ENCODE measurements at places on chromosomes 16 and 17.

DNA sequence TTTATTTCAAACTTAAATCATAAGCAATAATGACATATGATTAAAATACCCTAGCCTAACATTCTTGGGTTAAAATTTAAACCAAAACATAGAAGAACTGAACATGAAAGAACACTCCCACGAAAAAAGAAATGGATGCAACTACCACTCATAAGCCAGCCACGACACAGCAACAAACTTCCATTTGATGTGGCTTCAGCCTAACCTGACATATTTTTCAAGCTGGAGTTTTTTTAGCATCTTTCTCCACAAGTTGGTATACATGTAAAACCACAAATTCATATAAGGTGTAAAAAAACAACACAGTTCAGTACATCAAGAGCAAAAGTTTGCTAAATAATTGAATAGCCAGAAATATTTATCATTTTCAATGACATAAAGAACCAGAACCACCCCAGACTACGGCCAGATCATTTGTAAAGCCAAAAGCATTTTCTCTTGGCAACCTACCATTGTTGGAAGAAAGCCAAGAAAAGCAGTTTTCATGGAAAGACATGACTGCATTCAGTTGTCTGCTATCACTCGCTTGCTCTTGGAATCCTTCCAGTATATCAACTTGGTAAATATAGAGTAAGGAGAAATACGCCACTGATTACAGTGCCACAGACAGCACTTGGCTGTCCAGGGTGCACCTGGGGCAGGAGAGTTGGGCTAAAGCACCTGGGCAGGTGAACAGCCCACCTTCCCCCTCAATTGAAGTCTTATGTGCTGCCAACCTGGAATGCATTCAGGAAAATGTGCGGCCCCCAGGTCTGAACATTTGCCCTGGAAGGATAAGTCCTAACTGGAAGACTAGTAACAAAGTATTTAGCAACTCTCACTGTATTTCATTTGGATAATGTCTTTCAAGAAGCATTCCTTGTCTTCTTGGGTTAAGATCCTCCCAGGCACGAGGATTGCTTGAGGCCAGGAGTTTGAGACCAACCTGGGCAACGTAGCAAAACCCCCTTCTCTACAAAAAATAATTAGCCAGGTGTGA, 60.5 kb downstream of the CREBBP start:
- no peak for DNase-seq

DNA sequence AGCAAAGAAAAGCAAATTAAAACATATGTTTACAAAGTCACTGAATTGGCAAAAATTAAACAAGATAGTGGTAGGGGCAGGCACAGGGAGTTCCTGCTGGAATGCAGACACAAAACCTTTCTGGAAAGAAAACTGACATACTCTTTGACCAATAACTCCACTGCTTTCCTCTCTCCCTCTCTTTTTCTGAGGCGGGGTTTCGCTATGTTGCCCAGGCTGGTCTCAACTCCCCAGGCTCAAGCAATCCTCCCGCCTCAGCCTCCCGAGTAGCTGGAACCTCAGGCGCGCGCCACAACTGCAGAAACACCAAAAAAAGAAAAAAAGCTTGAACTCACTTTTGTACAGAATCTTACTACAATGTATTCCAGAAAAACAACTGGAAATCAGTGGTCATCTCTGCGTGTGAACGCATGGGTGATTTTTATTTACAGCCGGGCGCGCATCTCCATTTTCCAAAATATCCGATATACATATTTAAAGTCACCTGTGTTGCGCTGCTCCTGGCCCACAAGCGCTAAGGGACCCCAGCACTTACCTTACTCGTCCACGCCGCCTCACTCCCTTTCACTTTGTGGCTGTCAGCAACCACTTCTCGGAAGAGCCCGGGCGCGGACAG, 480 bp downstream of the TXNL4B start:
- DNase-seq: peak; percentile 56

DNA sequence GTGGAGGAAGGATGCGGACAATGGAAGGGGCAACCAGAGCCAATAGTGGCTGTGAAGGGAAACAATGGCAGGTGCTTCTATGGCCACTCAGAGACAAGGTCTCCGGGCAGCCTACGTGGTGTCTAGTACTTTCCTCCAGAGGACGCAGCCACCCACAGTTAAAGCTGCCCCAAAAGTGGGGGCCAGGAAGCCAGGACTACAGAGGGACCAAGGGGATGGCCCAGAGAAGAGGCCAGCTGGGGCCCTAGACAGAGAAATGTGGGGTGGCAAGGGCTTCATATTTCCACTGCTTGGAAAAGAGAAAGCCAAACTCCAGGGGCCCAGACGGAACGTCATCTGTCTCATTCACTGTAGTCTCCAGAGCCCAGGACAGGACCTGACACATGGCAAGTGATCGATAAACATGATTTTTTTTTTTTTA, 837 bp upstream of the PER1 start:
- no peak for DNase-seq

DNA sequence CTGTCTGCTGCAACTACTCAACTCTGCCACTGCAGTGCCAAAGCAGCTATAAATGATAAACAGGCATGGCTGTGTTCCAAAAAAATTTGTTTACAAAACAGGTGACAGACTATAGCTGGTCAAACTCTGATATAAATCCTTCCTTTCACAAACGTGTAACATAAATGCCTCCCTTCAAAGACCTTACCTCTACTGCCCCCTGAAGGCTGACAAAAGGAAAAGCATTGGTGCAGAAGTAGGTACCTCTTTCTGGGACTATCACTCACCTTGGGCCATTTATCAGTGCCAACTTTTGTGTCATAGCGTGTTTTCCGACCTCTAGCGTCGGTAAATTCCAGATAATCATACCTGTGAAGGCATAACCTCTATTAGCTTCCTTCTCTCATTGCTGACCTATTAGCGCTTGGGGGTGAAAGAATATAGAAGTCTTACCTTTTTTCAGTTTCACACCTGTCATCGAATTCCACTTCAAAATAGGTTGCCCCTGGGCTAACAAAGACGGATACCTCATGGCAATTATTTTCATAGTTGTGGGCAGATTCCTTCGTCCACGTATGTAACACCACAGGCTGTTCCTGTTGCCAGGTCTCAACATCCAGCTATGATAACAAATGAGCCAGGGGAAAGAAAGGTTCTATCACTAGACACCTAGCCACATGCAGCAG, 67.9 kb downstream of the ZZEF1 start:
- DNase-seq: peak; percentile 16

- DNase-seq: no peak
Observed at GRCh38 chr16:56258508-56259424, 67.5 kb downstream of the GNAO1 start.

DNA sequence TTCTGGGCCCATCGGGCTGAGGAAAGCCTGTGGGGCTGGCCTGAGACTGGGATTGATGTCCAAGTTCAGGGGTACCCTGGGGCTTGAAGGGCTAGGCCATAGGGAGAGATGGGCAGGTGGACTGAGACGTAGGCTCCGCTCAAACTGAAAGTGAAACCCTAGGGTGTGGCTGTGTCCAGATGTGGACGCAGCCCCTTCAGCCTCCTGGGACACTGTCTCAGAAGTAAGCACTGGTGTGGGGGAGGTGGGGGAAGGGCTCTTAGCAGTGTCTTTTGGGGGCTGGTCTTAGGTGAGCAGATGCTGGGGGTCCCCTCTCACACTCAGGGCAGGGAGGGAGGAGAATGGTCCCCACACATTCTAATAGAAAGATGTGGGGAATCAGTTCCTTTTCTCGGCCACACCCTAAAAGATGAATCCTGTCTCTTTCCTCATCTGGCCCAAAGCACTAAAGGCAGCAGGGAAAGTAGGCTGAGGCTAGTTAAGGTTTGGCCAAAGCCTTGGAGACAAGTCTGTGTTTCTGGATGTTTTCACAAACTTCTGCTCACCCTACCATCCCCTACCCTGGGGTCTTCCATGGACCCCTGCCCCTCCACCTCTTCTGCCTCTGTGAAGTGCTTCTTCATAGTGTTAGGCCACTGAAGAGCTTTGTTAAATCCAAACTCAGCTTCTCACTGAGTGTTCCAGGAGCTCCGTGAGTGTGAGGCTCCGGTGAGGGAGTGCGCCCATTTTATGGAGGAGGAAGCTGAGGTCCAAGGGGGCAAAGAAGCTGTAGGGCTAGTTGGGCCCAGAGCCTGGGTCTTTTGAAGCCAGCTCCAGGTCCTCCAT, 5.6 kb downstream of the FMNL1 start:
- peak; percentile 76 for DNase-seq

GRCh38 chr16:51163894-51164566, 13.0 kb upstream of the SALL1 start:
- DNase-seq: no peak

- DNase-seq: peak; percentile 31
Observed at GRCh38 chr16:50152351-50152806, 727 bp upstream of the TENT4B start.

DNA sequence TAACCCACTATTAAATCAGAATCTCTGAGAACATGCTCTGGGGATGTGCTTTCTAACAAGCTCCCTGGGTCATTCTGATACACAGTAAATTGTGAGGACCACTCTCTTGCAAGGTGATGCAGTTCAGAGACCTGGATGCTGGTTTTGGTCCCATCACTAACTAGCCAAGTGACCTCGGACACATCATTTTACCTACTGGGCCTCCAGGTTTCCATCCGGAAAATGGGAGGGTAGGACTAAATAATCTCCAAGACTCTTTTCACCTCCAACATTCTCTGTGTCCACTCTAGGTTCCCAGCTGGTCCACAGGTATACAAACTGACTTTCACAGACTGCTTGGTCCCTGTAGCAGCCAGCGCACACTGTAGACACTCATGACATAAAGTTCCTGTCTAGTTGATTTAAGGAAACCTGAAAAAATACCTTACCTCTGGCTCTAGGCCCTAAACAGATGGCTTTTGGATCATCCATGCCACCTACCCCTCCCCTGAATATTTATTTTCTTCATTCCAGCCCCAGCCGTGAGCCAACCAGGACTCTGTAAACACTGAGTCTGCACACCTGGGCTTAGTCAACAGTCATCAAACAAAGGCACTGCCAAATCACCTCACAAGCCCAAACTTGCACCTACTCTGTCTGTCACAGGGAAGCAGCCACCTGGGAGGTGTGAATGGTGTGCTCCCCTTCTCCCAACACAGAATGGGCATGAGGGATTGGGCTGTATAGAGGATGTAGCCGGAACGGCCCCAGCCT, 51.3 kb upstream of the MRPS23 start:
- no peak for DNase-seq

DNA sequence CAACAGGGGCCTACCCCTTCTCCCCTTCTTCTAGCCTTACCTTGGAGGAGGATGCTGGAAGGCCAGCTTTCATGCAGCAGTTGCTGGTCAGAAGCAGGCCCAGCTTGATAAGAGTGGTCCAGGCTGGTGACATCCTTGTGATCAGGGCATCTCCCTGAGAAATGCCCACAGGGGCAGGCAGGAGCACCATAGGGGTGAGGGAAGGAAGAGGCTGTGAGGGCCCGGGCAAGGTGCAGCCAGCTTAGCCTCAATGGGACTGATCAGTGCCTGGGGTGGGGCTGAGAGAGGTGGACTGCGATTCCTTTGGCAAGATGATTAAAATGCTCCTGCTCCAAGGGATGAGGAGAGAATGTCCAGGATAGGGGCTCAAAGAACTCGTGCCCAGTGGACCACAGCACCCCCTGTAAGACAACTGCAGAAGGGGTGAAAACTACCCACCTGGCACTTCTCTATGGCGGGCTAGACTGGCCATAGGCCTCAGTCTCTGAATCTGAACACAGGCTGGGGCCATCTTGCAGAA, 9.5 kb upstream of the GALK1 start:
- DNase-seq: no peak

DNA sequence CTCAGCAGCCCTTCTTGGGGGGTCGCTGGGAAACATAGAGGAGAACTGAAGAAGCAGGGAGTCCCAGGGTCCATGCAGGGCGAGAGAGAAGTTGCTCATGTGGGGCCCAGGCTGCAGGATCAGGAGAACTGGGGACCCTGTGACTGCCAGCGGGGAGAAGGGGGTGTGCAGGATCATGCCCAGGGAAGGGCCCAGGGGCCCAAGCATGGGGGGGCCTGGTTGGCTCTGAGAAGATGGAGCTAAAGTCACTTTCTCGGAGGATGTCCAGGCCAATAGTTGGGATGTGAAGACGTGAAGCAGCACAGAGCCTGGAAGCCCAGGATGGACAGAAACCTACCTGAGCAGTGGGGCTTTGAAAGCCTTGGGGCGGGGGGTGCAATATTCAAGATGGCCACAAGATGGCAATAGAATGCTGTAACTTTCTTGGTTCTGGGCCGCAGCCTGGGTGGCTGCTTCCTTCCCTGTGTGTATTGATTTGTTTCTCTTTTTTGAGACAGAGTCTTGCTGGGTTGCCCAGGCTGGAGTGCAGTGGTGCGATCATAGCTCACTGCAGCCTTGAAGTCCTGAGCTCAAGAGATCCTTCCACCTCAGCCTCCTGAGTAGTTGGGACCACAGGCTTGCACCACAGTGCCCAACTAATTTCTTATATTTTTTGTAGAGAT, 3.4 kb downstream of the STH start:
- peak; percentile 75 for DNase-seq

GRCh38 chr16:31714903-31715504, 158.6 kb upstream of the ZNF267 start:
- no peak for DNase-seq

DNA sequence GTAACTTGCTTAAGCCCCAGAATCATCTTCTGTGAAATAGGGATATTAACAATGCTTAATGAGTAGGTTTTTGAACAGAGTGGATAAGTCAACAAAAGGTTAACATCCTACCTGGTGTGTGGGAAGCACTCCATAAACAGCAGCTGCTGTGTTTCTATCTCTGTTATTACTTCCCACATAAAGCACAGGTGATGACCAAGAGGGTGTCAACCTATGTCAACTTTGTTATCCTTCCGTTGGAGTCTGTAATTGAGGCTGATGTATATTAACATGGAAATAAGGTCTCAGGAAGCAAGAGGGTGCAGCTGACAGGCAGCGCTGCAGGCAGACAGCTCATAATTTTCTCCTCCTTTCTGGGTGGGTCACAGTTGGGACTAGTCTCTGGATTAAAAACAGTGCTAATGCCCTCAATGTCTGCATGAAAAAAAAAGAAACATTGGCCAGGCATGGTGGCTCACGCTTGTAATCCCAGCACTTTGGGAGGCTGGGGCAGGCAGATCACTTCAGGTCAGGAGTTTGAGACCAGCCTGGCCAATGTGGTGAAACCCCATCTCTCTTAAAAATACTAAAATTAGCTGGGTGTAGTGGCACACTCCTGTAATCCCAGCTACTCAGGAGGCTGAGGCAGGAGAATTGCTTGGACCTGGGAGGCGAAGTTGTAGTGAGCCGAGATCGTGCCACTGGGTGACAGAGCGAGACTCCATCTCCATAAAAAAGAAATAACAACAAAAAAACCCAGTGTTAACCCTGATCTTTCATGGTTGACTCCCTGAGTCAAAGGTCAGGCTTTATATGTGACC, 269.6 kb downstream of the SNX29 start:
- no peak for DNase-seq

DNA sequence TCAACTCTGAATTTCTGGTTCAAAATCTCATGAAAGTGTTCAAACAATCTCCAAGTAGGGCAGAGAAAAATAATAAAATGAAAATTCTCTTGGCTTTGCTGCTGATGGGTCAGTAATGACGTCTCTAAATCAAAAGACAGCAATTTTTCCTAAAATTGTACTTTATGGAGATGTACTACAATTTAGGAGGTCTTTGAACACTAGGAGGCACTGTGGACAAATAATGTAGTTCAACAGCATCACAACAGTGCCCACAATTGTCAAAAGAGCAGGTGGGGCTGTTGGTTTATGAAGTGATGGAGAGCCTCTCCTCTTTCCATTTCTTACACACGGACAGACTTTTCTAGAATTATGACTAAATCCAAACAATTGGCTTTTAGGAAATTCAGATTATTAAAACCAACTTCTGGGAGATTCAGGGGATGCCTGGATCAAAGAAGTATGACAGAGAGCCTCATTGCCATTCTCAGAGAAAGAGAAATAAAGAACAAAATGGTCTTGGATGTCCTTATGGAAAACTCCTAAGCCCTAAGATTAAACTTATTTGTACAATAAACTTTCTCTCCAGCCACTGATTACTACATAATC, 23.8 kb downstream of the EZH1 start:
- DNase-seq: peak; percentile 84

Data from suppressor macrophage treated with lipopolysaccharide for 4 hours (primary cell).